ENCODE measurements at places on chromosomes 6 and 20.

- no peak for DNase-seq
Observed at GRCh38 chr6:19472153-19472552, 365.0 kb upstream of the ID4 start.

DNA sequence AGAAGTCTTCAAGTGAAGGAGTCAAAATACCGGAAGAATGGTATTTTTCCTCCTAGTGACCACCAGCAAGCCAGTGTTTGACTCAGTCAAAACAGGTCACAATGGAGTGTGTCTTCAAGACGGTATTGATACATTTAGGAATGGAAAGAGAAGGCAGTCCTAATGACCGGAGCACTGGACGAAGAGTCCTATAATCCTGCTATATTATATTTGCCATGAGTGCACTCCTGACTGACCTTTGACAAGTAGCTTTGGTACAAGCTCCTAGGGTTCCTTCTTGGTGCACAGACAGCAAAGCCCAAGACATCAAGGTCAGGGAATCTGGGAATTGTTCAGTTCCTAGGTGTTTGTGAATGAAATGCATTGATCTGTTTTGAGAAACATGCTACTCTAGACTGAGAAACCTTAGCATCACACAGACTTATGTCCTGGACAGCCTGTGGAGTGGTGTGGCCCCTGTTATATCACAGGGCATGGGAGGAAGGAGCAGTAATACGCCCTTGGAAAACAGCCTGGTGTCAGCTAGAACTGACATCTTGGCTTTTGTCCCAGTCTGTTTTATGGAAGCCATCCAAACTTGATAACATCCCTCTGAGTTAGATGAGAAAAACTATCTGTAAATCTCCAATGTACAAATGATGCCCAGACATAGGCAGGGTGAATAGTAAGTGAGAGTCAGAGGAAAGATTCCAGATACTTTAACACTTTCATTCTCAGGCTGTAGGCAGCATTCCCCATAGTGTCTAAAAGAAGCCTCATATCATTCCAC, 18.5 kb downstream of the NOX3 start:
- peak; percentile 36 for DNase-seq

- no peak for DNase-seq
Observed at GRCh38 chr6:30590509-30590908, 19.3 kb downstream of the ABCF1 start.

GRCh38 chr20:61954276-61955021, 111.2 kb downstream of the TAF4 start:
- peak; percentile 46 for DNase-seq

- DNase-seq: peak; percentile 84
Observed at GRCh38 chr20:46139908-46140482, 21.9 kb downstream of the CD40 start.

DNA sequence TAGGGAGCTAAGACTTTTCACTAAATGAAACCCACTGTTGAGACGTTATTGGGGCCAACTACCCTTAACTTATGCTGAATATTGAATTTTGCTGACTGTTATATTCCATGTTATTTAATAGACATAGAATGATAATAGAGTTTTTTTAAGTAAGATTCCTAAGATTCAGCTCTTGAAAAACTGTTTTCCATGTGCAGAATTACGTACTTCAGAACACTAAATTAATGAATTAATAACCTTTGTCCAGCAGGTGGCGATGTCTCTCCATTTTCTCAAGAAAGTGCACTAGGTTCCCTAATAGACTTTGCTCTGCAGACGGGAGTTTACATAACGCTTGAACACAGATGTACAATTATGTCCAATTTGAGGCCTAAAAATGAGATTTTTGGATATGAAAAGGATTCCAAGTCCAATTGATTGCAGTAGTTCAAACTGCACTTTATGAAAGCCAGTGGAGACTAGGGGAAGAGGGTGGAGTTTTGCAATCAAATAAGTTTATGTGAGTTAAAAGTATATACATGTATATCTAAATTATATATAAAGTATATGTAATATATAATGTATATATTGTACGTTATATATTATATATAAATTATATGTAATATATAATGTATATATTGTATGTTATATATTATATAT, 282.1 kb downstream of the UST start:
- DNase-seq: peak; percentile 88

- DNase-seq: no peak
Observed at GRCh38 chr6:17456711-17457110, 63.3 kb downstream of the CAP2 start.

DNA sequence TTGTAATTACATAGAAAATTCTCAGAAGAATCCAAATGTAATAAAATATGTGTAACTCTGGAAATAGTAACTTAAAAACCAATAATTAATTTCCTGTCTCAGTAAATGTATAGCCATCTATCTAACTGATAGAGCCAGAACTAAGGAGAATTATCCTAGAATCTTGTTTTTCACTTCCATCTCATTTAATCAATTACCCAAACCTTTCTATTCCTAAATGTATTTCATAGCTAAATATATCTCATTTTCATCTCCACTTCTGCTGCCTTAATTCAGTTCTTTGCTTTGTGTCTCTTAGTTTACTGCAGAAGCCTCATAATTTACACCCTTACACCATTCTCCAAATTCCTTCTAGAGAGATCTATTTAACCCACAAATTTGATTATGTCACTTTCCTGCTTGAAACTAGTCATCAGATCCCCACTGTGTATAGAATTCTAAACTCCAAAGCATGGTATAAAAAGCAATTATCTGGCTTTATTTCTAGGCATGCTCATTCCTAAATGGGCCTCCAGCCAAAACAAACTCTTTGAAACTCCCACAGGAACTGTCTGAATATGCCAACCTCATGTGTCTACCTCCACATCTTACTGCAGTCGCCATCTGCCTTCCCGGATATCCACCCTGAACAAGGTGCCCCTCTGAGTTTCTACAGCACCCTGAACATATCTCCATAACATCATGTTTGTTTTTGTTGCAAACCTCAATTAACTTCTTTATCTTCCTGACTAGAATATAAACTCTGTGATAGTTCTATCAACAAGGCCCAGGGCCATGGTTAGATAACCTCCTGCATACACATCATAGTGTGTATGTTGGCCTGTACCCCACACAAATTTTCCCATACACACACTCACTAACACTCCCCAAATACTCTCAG, 70.5 kb upstream of the ADTRP start:
- no peak for DNase-seq

DNA sequence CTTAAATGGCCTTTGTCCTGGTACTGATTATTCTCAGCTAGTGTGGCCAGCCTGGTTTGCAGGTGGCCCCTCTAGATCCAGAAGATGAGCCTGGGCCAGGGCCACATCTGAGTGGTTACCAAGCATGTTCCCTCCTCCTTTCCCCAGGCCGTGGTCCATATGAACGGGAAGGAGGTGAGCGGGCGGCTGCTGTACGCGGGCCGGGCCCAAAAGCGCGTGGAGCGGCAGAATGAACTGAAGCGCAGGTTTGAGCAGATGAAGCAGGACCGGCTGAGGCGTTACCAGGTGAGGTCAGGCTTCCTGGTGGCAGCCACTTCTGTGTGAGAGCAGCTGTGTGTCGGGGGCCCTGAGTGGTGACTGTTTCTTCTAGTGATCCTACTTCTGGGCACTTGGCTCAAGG, 11.6 kb downstream of the PABPC1L start:
- no peak for DNase-seq

- DNase-seq: no peak
Observed at GRCh38 chr6:13687917-13688351, 23.7 kb downstream of the RANBP9 start.

- DNase-seq: peak; percentile 45
Observed at GRCh38 chr6:106099235-106099537, 13.1 kb downstream of the PRDM1 start.

- no peak for DNase-seq
Observed at GRCh38 chr20:38665094-38665493, 59.2 kb upstream of the SLC32A1 start.

DNA sequence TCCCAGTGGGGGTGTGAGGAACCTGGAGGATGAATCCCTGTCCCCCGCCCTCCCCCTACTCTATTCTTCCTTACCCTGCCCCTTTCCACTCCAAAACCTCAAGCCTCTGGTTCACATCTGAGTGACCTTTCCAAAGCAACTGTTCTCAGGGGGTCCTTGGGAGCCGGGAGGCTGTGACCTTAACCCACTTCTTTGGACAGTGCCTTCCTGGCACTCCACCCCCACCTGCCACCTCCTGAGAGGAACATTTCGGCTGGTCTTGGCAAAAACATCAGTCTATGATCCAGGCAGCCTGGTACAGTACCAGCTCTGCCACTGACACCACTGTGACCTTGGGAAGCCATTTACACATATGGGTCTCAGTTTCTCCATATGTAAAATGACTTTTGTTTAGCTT, 121.7 kb downstream of the MRPL14 start:
- no peak for DNase-seq

Measured in DMS79 treated with DMSO at 0.1 percent for 48 hours (cell line).